ENCODE measurements at places on chromosomes 7 and 10.

DNA sequence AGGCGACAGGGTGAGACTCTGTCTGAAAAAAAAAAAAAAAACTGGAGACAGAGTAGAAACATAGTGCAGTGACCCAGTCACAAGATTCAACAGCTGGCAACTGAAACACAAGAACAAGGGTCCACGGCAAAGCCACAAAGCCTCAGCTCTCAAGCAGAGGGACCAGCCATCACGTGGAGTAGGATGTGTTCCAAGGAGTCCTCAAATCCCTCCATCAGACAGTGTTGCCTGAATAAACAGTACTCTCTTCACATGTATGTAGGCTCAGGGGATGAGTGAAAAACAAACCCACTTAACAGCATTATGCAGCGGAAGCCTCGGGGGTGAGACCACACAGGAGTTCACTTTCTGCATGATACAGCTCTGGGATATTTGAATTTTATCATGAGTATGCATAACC, 62.0 kb downstream of the SLIT1 start:
- no peak for DNase-seq

- DNase-seq, result no peak
Observed at GRCh38 chr7:9962742-9963141, 1010.9 kb upstream of the PHF14 start.

DNA sequence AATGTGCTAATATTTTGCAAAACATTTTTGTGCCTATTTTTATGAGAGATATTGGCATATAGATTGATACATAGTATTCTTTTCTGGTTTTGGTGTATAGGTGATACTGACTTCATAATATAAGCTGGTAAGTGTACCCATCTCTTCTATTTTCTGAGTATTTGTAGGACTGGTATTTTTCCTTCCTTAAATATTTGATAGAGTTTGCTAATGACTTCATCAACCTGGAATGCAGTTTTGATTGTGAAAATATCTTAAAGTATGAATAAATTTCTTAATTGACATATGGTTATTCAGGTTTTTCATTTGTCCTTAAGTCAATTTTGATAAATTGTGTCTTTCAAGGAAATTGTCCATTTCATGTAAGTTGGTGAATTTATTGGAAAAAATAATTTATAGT, 6.1 kb upstream of the SCRN1 start:
- no peak for DNase-seq

DNA sequence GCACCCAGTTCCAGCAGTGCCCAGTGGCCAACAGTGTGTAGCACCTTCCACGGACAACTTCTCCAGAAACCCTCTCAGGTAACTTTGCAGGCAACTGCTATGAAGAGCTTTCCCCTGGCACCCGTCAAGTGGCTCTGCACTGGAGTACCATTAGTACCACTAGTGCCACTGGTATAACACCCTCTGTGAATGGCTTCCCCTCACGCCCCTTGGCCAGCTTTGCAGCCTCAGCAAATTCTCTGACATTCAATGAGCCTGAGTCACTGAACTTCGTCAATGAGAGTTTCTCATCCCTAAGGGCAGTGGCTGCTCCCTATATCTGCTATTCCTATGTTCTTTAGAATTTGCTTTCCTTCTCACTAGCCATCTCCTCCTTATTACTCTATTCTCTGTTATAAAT, 7.6 kb upstream of the HERPUD2 start:
- DNase-seq, result no peak

GRCh38 chr7:147079083-147079482, 962.5 kb downstream of the CNTNAP2 start:
- DNase-seq, result no peak

GRCh38 chr7:4070214-4070613, 611.9 kb upstream of the FOXK1 start:
- DNase-seq, result no peak

GRCh38 chr10:118922972-118923371, 106.5 kb upstream of the NANOS1 start:
- no peak for DNase-seq

- DNase-seq, result peak; percentile 10
Observed at GRCh38 chr10:120336911-120337540, 120.0 kb upstream of the PLPP4 start.

Data from stimulated activated CD8-positive, alpha-beta memory T cell treated with anti-CD3 and anti-CD28 coated beads, Interleukin-15, amount 100 ng/mL, for 4 hours (primary cell).